Ovary (tissue), 10 donors: ENCODE measurements at places on chromosomes 2 and 18.

GRCh38 chr2:240322231-240322955 lies 113.1 kb upstream of the GPC1 start:
- DNase-seq = no peak

DNA sequence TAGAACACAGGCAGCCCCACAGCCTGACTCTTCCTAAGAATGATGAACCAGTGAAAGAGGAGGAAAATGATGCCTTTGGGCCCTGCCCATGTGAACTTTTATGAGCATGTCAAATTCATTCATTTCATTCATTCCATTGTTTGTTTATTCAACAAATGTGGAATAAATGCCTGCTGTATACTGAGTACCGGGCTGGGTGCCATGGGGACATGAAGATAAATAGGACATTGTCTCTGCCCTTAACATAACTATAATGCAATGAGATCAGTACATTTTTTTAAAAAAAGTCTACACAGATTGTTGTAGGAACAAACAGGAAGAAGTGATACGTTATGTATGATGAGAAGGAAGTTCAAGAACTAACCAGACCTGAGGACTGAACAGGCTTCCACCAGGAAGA lies 14.7 kb downstream of the MREG start:
- no peak for DNase-seq

- DNase-seq = no peak
These were observed 230.6 kb upstream of the LRATD1 start for GRCh38 chr2:14401873-14402272.

GRCh38 chr2:121596221-121597080 lies 52.8 kb downstream of the CLASP1 start:
- no peak for DNase-seq

DNA sequence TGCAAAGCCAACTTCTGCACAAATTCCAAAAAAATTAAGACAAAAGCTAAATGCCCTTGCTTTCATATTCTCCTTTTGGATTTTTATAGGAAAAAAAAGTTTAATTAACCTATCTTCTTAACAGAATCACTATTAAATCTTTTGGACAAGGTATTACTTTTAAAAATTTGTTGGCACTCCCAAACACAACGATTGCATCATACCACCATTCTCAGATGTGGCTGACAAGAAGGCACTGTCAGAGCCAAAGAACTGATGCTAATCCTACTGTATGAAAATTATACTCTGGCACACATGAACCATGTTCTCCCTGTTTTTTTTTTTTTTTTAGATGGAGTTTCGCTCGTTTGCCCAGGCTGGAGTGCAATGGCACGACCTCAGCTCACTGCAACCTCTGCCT lies 58.4 kb downstream of the NOL10 start:
- no peak for DNase-seq

DNA sequence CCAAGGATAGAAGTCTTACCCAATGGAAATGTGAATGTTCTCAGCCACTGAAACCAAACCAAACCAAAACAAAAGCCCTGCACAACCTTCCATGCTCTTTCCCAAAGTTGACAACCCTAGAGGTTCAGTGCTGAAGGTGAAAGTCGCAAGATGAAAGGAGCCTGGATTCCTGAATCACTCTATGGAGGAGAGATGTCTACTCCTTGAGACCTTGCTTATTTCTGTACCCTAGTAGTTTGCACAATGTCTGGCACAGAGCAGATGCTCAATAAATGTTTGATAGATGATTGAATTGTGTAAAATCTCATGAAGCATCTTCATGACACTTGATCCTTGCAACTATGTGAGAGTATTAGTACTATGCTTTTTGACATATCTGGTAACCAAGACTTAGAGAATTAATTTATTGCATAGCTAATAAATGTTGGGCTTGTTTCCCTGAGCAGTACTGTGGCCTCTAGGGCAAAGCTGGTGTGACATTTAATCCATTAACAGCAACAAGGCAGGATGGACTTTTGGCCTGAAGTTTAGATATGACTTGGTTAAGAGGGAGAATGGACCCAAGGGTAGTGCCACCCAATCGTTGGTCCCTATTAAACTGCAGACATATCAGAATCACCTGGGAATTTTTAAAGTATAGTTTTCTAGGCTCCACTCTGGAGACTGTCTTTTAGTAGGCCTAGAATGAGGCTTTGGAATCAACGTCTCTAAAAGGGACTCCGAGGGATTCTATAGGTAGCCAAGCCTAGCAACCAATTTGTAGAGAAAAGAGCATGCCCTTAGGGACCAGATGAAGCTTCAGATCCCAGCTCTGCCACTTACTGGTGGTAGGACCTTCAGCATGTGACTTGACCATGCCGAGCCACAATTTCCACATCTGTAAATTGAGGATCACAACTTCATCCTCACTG lies 145.9 kb downstream of the DDX1 start:
- DNase-seq = no peak

- no peak for DNase-seq
These were observed 26.1 kb downstream of the CDC42EP3 start for GRCh38 chr2:37645362-37645761.

DNA sequence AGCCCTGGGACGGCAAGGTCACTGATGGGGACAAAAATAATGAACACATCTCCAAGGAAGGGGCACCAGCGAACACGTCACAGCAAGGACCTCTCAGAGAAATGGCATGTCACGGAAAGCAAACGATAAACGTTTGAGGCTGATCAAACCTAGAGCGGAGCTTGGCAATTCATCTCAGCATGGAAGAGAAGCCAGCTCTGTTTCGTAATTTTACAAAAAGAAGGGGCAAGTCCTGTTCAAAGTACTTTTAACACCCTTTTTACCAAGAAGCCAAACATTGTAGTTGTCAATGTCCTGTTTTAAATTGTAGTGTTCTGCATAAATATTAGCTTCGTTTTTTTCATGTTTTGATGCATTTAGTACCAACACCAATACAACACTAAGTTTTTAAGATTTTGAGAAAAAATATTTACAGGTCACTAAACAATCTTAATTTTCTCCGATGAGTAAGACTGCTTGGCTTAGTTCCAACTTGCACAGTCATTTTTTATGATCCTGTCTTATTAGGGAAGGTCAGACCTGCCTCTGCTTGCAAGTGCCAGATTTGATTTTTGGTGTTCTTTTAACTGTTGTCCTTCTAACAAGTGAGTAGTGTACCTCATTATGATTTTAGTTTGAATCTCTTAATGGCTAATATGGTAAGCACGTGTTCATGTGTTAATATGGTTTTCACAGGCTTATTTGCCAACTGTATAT lies 818.5 kb upstream of the SALL3 start:
- no peak for DNase-seq

DNA sequence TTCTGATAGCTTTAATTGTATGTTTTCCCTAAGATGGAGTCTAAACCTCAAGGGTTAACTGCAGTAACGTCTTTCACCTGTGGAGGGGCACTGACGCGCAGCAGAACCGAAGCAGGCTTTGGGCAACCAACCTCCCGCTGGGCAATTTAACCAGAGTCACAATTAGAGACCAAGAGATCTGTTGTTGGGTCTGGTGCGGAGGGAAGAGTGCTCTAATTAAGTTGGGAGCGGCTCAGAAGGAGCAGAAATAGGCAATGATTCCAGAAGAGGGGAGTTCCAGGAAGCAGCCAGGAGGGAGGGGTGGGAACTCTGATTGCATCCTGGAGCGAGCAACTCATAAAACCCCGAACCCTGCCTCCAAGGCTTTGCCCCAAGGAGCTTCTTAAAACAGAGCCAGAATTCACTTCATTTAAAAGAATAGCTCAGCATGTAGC lies 245.8 kb downstream of the PAX3 start:
- DNase-seq = no peak

DNA sequence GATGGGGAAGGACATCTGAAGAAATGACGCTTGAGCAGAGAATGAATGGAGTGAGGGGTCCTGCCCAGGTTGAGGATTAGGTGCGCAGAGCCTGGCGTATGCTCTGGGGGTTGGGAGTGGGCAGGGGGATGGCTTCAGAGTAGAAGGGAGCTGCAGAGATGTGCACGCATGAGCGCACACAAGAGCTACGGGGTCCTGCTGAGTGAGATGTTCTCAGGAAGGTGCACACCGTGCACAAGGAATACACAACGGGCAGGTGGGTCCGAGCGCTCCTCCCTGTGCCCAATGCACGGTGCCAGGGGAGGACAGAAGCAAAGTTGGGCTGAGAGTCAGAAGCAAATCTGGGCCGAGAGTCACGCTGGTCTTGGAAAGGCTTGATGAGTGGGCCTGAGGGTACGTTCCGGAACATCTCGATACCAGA lies 25.5 kb downstream of the TWIST2 start:
- no peak for DNase-seq

GRCh38 chr2:72830273-72830672 lies 4.4 kb upstream of the EXOC6B start:
- no peak for DNase-seq

GRCh38 chr18:23995180-23995579 lies 19.4 kb upstream of the TTC39C start:
- no peak for DNase-seq

- no peak for DNase-seq
These were observed 182.0 kb downstream of the PRKCE start for GRCh38 chr2:45833301-45833967.

DNA sequence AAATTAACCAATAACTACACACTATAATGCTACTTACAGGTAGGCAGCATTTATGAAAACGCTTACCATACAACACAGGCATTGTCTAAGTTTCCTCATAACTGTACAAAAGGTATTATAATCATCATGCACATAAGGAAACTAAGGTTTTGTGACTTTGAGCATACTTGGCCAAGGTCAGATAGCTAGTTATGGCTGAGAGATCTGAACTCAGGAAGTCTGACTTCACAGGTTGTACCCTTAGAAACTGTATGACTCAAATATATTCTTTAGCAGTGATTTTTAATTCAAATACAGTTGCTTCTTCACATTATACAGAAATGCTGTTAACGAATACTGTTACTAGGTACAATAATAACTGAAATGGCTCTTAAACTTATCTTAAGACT lies 89.3 kb downstream of the TRIP12 start:
- no peak for DNase-seq

GRCh38 chr2:174350018-174350417 lies 15.3 kb downstream of the SP9 start:
- DNase-seq = no peak

DNA sequence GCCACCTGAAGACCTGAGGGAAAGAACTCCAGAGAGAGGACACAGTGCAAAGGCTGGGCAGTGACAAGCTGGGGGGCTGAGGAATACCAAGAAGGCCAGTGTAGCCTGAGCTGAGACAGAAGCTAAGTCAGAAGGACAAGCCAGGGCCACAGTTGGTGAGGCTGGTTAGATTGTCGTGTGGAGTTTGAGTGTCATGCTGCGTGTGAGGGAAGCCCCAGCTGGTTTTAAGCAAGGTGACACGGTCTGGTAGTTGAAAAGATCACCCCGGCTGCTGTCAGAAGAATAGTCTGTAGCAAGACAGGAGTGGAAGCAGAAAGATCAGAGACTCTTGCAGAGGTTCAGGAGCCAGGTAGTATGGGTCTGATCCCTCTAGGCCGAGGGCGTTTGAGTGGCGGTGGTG lies 50.6 kb upstream of the RMDN2 start:
- no peak for DNase-seq
